ENCODE measurements at places on chromosomes 5 and 9.

- no peak for DNase-seq
Measured at GRCh38 chr5:125152461-125153189, 406.2 kb upstream of the ZNF608 start.

- DNase-seq, result no peak
Measured at GRCh38 chr9:99485459-99485858, 263.4 kb downstream of the SEC61B start.

GRCh38 chr5:179878222-179879002 lies 19.8 kb upstream of the MRNIP start:
- no peak for DNase-seq

- DNase-seq, result no peak
Measured at GRCh38 chr5:179301796-179302195, 43.5 kb downstream of the ADAMTS2 start.

GRCh38 chr9:94135222-94135621 lies 51.0 kb downstream of the PTPDC1 start:
- no peak for DNase-seq

GRCh38 chr5:54628050-54628449 lies 110.5 kb downstream of the SNX18 start:
- no peak for DNase-seq

DNA sequence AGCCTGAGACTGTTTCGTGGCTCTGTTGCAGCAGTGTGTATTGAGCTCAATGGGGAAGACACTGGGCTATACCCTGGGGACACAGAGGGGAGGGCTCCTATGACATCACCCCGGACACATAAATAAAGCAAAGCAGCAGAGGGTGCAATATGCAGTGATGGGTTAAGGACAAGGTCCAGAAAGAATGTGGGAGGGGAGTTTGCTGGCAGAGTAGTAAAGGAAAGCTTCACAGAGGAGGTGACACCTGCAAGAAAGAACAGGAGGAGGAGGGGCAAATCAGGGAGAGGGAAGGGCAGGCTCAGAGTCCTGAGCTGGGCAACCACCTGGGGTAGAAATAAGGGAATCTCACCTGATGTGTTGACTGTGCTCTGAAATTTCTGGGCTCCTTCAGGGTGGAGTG lies 35.3 kb upstream of the CDKN2AIPNL start:
- DNase-seq, result no peak

DNA sequence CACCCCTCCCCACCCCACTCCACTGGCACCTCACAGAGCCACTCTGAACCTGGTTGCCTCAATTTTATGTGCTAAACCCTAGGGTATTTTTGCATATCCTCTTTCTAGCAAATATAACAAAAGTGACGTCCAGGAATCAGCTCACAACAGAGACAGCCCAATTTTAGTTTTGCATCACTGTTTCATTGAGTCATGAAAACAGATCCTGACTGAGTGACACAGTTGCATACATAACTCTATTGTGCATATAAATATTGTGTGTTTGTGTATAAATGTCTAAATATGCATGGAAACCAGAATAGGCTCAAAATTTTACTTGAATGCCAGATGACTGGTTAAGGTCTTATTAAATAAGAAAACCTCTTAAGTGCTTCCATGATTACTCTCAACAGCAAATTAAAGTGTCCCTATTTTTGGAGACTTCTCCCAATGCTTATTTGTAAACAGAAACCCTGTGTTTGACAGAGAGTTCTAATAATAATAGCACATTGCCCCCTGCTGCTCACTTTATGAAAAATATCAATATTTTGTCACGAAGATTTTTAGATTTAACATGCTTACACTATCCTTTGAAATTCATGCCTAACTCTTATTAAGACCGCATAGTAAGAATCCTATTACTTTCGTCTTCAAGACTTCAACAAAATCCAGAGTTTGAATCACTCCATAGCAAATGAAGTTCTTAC lies 75.5 kb upstream of the PRRC1 start:
- no peak for DNase-seq

DNA sequence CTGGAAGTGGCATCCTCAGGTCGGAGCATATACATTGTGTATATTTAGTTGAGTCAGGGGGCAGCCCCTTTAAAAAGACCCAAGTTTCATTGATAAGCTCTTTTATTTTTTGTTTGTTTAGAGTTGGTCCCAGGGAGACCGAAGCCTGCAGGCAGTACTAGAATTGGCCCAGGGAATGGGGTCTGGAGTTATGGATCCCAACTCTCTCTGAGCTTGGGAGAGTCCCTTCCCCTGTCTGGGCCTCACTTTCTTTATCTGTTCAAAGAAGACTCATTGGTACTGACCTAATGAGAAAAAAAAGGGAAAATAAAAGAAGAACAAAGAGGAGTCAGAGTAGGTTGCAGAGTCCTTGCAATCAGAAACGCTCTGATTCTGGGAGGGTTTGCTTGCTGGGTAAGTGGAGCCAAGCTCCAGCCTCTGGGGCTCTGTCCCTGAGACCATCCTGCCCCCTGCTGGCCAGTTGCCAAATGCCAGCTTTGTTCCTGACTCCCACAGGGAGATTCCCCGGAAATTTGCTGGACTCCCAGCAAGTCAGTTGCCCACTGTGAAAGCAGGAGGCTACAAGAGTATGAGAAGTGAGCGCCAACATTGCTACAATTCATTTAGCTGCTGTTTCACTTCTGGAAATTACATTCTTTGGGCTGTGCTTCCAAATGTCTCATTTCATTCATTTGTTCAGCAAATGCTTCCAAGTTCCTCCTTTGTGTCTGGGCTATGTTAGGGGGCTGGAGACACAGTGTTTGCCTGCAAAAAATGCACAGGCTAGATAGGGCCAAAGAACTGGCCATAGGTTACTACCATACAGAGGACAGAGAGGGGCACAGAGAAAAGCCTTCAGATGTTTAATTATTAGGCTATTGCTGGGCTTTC lies 156.2 kb downstream of the MELK start:
- peak; percentile 50 for DNase-seq

DNA sequence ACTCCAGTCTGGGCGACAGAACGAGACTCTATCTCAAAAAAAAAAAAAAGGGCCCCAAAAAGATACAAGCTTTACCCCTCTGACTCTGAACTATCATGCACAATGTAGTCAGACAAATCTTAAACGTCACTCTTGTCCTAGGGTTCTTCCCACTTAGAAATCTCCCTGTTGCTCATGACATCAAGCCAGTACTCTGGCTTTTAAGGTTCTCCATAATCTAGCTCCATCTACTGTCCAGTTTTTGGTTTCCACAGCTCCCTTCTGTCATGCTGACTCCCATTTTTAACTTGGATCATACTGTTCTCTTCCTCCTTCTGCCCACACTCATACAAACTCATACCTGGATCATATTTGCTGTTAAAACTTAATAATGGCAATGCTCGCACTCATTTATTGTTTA lies 156.7 kb upstream of the TLX3 start:
- DNase-seq, result no peak

DNA sequence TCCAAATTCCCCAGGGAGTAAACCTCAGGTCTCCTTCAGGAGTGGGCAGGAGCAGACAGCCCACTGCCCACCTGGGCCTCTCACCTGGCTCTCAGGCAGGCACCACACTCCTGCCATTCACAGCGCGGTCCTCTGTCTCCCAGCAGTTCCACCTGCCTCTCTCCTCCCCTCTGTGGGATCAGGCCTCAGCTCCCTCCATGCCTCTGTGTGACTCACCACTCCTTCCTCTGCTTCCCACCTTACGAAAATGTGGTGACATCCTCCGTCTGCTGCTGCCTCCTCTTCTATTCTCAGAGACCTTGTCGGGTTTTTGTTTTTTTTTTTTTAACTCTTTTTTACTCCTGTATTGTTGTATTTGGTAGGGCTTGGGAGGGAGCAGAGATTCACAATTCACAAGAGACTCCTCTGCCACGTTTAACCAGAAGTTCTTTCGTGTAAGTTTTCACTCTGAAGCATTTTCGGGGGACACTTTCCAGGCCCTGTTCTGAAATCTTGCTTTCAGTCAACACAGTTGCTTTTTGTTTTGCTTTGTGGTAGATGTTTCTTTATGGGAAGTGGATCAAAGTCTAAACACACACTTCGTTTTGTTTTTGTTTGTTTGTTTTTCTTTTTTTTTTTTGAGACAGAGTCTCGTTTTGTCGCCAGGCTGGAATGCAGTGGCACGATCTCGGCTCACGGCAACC lies 21.1 kb upstream of the CDKN2AIPNL start:
- DNase-seq, result no peak

DNA sequence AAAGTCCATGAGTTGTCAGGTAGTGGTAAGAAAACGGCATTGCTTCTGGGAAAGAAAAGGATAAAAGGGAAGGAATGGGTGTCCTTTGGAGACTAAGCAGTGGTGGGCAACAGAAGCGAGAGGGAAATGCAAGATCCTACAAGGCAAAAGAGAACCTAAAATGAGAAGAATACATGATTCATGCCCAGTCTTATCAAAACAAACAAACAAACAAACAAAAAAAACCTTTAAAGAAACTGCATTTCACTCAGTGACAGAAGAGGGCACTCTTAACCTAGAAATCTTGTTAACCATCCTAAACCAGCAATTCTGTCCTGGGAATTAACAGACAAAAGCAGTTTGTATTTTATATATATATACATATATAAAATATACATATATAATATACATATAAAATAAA lies 88.5 kb downstream of the SUSD1 start:
- no peak for DNase-seq

- no peak for DNase-seq
Measured at GRCh38 chr9:136412962-136413361, 2.5 kb downstream of the PMPCA start.

DNA sequence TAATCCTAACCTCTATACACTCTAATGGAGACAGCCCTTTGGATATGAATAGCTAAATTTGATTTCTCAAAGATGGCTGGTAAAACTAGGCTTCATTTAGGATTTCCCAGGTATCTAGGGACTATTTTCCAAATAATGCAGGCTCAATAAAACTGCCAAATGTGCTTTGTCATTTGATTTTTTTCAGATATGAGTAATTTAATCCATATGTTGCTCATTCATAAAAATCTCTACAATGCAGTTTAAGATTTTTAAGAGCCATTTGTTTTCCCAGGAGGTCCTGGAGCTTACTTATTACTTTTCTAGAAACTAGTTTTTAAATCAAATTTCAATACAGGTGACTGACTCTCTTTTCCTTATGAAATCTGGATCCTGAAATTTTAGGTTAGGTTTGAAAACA lies 349.3 kb upstream of the SLC24A2 start:
- DNase-seq, result no peak

GRCh38 chr5:26582350-26583045 lies 455.9 kb downstream of the CDH9 start:
- DNase-seq, result no peak

DNA sequence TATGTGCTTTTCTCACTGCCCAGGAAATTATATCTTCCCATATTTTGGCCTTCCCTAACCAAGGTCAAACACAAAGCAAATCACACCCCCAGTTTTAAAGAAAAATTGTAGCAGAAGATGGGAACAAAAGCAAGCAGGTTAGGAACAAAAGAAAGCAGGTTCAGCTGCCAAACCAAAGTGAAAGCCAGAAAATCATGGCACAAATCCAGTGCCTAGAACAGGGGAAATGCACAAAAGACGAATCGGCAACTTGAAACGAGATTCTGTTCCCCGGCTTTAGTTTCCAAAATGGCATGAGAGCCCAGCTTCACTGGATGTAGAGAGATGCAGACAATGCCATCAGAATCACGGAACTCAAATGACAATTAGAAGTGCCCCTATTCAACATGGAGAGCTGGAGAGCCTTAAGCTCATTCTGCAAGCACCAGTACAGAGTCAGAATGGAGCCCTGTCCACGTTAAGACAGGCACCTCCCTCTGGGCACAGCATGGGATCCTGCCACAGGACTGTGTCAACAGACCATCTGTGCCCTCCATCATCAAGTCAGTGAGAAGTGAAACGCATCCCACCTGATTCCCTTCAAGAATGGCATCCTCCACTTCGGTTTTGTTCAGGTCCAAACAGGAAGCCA lies 13.8 kb downstream of the DNAH5 start:
- DNase-seq, result no peak

GRCh38 chr5:174655351-174655750 lies 69.0 kb upstream of the MSX2 start:
- DNase-seq, result no peak

DNA sequence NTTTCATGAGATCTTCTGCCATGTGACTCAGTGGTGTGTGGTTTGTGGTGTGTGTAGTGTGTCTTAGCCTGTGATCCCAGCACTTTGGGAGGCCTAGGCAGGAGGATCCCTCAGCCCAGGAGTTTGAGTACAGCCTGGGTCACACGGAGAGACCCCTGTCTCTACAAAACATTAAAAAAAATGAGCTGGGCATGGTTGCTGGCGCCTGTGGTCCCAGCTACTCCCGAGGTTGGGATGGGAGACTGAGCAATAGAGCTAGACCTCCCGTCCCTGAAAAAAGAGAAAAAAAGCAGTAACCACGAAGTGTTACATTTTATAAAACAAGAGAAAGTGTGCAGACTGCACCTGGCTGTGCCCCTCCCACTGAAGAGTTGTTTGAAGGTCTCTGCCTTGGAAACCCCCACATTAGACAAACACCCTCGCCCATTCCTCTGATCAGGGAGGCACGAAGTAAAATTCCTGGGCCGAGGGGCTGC lies 21.2 kb upstream of the RNU6ATAC start:
- DNase-seq, result no peak
